ENCODE measurements at places on chromosomes 6 and 20.

- peak; percentile 10 for DNase-seq
These were observed 45.0 kb downstream of the SLC23A2 start for GRCh38 chr20:4956200-4956810.

DNA sequence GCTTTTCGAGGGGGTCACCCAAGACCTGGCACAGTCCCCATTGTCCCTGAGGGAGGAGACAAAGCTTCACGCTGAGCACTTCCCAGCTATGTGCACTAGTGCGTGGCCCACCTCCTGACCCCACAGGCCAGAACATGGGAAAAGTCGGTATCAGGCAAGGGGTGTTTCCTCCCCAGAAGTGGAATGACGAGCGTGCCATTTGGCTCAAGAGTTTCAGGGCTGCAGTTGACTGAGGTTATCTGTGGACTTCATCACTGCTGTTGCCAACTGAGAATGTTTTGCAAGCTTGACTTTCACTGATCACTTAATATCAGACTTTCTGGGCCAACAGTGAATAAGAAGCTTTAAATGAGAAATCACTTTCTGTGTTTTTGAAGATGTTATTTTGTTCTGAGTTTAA lies 137.0 kb upstream of the AFDN start:
- DNase-seq = no peak

DNA sequence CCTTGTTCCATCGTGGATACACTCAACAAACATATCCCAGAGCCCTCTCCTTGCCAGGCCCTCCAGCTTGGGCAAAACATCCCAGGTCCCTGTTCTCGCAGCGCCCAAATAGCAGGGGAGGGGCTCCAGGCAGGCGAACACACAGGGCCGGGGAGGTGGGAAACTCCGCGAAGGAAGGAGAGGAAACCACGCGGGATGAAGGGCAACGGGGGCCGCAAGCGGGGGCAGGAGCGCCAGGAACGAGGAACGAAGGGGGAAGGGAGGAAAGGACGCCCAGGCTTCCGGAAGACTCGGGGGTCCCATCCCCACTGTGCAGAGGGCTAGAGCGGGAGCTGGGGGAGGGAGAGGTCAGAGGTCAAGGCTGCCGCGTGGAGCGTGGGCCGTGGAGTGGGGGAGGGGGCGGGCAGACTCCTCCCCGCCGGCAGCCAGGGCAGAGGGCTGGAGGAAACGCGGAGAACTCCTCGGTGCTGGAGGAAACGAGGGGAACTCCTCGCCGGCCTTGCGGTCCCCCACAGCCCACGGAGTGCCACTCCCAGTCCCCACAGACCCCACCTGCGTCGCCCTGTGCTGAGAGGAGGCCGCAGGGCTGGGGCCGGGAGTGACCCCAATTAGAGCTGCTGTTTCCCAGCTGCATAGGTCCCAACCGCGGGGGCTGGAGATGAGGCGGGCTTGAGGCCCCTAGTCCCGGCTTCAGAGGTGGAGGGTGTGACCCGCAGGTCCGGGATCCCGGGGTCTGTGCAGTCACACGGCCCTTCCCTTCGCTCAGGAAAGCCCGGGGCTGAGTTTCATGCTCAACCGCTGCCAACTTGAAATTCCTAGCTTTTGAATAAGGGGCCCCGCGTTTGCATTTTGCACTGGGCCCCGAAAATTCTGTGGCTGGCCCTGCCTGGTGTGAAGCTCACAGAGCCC lies 1.2 kb upstream of the RBM38 start:
- no peak for DNase-seq

DNA sequence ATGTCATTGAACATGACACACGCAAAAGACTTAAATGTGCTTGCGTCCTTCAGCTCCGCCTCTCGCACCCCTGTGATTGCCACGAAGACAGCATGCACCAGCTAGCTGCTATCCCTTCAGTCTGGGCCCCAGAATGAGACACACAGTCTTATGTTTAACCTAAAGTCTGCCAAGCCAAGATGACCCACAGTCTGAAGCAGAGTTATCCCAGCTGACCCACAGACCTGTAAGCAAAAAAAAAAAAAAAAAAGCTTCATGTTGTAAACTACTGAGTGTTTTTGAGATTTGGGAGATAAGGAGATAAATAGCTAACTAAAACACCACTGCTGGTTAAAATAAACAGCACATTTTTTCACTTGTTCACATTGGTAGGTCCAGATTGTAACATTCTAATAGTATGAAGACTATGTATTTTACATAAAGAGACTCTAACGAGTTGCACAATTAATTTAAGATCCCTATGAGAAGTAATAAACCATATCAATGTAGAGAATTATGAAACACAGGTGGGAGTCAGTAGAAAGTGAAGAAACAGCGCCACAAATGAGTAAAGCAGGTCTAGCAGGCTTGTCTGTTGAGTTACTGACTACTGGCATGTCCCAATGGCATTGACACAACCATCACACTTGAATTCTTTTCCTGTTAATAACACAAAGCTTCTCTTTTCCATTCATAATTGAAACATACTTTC lies 47.4 kb upstream of the CCDC28A start:
- no peak for DNase-seq

DNA sequence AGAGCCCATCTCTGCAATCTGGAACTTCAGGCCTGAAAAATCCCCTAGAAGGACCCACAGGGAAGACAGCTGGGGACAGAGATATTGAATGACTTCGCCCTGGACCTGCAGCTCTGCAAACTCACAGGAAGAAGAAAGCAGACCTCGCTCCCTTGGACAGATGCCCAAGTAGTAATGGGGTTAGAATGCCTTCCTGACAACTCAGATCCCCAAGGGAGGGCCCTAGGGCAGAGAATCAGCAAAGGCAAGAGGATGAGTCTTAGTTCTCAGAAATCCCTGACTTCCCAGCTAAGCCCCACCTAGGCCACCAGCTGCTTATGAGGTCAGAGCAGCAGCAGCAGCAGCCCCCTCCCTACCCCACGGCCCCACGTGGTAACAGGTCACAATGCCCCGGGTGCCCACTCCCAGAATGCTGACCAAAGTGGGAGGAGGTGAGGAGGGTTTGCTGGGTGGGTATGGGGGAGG lies at the start of gene C20orf141:
C20orf141 (plus strand) TSS at position 401 of the 465 bp plus-strand sequence. CDS start 198 bp downstream, outside the sequence.
- no peak for DNase-seq
